Activated CD4-positive, alpha-beta T cell treated with anti-CD3 and anti-CD28 coated beads, Interleukin-2, amount 50 U/mL, for 48 hours (primary cell): ENCODE measurements at places on chromosomes 12 and 14.

- DNase-seq, result no peak
These were observed 21.9 kb downstream of the KDM2B start for GRCh38 chr12:121558956-121559355.

DNA sequence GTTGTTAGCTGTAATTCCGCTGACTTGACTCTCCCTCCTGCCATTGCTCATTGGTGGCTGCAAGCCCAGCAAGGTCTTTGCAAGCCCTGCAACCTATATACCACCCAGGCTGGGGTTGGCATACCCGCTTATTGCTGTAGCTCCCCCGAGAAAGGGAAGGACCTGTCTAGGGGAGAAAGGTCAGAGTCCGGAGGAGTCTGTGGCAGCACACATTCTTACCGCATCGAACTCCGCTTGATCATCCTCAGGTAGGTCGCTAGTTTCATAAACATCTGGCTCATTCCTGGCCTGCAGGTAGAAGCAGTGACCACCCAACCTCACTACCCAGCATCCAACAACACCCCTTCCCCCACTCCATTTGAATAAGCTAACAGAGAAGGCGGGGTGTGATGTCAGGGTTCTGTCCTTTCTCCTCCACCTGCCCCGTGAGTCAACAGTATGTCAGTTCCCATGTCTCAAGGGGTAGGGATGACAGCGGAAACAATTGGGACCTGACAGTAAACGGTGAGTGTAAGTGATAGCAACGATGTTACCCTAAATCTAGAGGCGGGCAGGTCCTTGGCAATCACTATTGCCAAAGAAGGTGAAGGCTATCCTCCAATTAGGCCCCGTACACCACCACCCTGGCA is 1.1 kb downstream of the DCTN2 start:
- DNase-seq, result no peak

GRCh38 chr12:130333341-130333740 is 4.3 kb upstream of the PIWIL1 start:
- DNase-seq, result no peak

DNA sequence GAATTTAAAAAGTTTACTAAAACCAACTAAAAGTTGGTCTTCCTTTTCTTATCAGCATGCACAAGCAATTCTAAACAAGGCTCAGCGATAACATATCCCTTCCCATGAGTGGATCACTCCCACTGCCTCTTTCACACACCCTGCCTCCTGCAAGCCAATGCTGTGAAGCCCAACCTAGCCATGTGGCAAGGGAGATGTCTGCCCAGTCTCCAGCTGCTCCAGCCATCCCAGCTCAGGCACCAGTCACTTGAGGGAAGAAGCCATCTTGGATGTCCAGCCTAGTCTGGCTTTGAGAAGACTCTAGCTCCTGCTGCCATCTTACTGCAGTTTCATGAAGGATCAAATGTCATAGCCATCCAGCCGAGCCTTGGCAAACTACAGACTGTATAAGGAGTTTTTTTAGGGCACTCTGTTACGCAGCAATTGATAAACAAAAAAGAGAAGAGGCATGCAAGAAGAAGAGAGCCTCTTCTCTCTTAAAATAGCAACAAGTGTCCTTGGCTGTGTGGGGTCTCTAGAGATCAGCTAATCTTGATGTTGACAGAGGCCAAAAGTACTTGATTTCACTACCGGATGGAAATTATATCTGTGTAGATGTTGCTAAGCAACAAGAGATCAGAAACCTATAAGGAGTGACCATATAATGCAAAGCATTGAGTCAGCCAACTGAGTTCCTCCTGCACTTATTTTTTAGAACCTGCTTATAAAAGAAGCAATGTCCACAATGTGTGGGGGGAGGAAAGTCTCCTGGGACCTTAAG is 108.9 kb downstream of the PTCSC3 start:
- no peak for DNase-seq

DNA sequence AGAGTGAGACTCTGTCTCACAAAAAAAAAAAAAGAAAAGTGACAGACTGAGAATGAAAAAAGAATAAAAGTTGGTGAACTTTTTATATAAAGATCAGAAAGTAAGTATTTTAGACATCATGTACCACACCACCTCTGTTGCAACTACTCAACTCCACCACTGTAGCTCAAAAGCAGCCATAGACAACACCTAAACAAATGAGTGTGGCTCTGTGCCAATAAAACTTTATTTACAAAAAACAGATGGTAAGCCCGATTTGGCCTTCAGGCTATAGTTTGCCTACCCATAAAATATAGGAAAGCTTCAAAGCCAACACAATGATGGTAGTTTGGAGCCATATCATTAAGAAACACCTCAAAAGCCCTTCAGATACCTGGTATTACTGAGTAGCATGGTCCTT is 154.5 kb upstream of the FOXN3 start:
- DNase-seq, result no peak

- no peak for DNase-seq
These were observed 4.4 kb downstream of the ARHGEF25 start for GRCh38 chr12:57615637-57616036.

DNA sequence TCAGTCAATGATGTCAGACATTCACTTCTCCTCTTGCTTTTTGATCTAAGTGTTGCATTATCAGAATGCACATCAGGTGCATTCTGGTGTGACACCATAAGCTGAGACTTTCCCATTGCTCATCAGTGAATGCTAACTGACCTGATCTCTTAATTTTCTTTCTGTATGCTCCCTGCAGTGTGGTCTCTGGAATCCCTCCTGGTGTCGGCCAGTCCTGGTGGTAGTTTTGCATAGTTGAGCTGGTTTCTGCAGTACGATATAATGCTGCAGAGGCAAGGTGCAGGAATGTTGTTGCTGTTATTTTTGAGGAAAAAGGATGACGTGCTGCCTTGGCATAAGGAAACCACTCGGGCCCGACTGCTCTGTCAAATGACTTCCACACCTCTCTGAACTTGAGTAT is 11.0 kb upstream of the SRP54 start:
- DNase-seq, result no peak

GRCh38 chr12:32693036-32693435 is 13.9 kb downstream of the DNM1L start:
- DNase-seq, result no peak

DNA sequence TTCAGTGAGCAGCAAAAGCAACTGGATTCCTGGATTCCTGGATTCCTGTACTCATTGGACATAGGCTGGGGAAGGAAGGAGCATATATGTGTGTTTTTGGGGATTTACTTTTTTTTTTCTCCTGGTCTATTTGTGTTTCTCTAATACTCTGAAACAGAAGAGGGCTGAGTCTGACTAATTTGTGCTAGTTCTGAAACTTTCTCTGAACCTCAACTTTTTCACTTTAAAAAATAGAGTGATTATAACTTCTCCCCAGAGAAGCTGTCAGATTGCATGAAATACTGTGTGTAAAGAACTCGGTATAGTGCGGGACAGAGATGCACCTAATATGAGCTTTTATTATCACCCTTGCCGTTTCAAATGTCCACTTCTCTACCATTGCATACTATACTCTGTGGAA is 529.5 kb downstream of the TMTC2 start:
- DNase-seq, result no peak

GRCh38 chr12:132593521-132593920 is 16.9 kb downstream of the LRCOL1 start:
- DNase-seq, result no peak

- DNase-seq, result no peak
These were observed 4.4 kb upstream of the NID2 start for GRCh38 chr14:52073251-52073650.

- no peak for DNase-seq
These were observed 32.9 kb downstream of the ARID2 start for GRCh38 chr12:45762185-45763110.

DNA sequence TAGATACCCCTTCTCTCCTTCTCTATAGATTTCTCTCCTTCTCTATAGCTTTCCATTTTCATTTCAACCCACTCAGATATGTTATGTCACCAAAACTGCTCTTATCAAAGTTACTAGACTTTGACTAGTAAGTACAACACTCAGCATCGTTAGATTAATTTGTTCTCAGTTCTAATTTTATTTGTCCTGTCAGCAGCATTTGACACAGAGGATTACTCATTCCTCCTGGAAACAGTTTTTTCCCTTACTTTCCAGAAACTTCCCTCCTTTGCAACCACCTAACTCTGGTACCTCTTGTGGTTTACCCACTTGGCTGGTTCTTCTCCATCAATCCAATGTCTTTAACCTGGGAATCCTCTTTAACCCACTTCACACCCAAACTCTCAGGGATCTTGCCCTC is 423.7 kb downstream of the TMTC2 start:
- no peak for DNase-seq

DNA sequence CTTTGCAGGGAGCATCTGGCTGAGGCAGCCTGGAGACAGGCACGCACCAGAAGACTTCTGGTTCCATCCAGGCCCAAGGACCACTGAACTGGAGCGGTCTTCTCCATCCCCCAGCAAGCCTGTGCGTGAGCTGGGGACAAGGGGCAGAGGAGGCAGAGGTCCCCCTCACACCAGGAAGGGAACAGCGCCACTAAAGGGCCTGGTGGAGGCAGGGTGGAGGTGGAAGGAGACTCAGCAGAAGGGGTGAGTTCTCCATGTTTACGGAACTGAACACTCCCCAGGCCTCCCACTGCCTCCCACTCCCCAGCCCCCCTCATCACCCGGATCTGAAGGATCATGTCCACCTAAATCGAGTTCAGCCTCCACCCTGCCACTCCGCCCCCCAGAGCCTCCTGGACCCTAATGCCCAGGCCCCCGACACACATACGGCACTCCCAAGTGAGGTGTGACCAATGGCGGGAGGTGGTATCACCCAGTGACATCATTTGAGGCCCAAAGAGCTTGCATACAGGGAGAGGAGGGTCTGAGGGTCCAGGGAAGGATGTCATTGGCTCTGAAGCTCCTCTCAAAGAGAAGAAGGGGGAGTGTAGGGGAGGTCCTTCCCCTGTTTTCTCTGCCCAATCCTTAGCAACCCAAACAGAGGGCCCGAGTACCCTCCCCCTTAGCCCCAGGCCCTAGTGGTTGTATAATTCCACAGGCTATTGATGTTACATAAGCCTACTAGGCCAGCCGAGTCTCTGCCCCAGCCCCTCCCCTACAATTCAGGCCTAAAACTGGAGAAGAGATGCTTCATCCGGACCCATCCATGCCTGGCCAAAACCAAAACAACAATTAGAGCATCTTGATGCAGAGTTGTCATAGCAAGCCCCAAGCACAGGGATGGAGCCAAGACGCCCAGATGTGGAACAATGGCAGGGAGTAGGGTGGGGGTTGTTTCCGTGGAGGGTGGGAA is 1.0 kb downstream of the FAIM2 start:
- no peak for DNase-seq

DNA sequence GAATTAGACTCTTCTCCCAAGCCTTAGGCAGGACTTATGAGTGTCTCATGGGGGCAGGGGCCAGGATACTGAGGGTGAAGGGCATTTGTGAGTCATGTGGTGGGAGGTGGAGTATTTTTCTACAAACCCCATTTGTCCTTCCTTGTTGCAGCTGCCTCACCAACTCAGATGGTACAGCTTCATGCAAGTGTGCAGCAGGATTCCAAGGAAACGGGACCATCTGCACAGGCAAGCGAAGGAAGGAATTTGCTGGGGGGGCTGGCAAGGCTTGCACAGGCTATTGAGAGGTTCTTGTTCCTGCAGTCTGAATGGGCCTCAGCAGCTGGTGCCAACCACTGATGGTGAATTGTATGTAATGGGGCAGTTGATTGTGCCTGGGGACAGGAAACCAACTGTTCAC is 125.1 kb downstream of the STAB2 start:
- DNase-seq, result no peak

DNA sequence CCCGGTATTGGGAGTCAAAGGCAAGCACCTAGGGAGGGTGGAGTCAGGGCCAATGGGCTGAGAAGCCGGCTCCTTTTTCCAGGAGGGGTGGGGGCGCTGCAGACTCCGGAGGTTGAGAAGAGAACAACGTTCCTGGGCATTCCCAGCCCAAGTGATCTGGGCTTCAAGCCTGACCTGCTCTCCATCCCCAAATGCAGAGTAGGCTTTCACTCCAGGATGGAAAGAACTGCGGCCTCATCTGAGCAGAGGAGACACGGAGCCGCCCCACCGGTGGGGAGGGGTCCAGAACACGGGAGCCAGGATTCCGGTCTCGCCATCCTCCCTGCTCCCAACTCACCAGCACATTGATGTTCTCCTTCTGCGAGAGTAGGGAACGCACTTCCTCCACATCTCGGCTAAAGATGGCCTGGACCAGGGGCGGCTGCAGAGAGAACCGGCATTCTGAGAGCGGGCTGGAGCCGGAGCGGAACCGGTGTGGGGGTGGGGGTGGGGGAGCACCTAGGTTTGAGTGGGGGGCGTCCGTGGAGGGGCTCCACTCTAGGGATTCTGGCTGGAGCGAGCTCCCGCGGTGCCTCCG is 605 bp downstream of the ANKRD52 start:
- peak; percentile 35 for DNase-seq

DNA sequence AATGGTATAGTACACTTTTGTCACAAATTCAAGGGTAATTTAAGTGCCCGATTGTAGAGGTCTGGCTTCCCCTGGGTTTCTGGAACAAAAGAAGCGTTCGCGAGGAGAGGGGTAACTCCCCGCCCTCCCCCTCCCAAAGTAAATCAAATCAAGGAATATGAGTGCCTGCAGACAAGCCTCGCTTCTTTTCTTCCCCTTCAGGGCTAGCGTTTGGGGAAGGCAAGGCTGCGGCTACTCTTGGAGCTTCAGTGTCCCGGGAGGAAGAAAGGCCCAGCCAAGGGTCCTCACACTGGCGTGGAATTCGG is 456 bp upstream of the TMPO start:
- no peak for DNase-seq

GRCh38 chr12:68809190-68810026 is 1.4 kb downstream of the MDM2 start:
- DNase-seq, result no peak

DNA sequence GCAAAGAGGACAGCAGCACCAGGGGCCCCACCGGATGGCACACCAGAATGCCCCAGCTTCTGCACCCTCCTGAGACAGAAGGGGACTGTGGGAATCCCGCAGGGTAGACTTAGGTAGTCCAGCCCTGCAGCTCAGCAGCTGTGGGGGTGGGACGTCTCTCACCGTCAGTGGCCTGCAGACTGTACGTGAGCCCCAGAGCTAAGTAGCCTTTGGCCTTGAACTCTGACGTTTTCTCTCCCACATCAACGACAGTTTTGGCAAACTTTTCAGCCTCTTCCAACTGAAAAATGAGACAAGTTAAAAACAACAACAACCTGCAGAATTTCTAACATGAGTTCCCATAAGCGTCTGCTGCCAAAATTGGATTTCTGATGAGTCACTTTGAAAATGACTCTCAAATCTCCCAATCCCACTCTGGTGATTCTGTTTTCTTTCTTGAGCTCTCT is 161.4 kb downstream of the TTC7B start:
- no peak for DNase-seq
